ENCODE measurements at places on chromosomes 11 and 22. TPM values are rescaled to one million over a fixed set of nuclear protein-coding genes. Genes with fewer than 3 reads are reported as not detected.

Gene SYT9
- 4.8 TPM for polyA plus RNA-seq

Gene PEX16
- 15.5 TPM for polyA plus RNA-seq

Gene GRIA4
- 0.92 TPM for polyA plus RNA-seq

Gene TMEM109
- 88.9 TPM for polyA plus RNA-seq

Gene MRGPRX3
- polyA plus RNA-seq, result not detected

Gene FCHSD2
- 38.7 TPM for polyA plus RNA-seq

Gene KRTAP5-11
- polyA plus RNA-seq, result not detected

Gene RAPSN
- polyA plus RNA-seq, result 0.21 TPM

Gene SELENOH
- polyA plus RNA-seq, result 117 TPM

Gene F2
- polyA plus RNA-seq, result 0.11 TPM

Gene CRYAB
- 46.4 TPM for polyA plus RNA-seq

Gene C11orf87
- 0.29 TPM for polyA plus RNA-seq

Measured in left renal cortex interstitium (tissue), 4 donors.